ENCODE measurements at places on chromosomes 13 and 19. TPM values are rescaled to one million over a fixed set of nuclear protein-coding genes. Genes with fewer than 3 reads are reported as not detected.
A peak's percentile ranks its signal among the peaks of the same experiment; 100 is the strongest.

ZNF579 gene
- total RNA-seq = 12.8 TPM

- no peak overlapping the region for H3K4me3 ChIP-seq
- no peaks in the 10 kb centered on the region for H3K4me1 ChIP-seq
- no peaks in the 10 kb centered on the region for H3K27me3 ChIP-seq
- no peak overlapping the region for H3K27ac ChIP-seq
- no peaks in the 10 kb centered on the region for H3K36me3 ChIP-seq
Observed at GRCh38 chr13:76677043-76677442, 209.2 kb downstream of the KCTD12 start.

ONECUT3 gene
- total RNA-seq = not detected

DNA sequence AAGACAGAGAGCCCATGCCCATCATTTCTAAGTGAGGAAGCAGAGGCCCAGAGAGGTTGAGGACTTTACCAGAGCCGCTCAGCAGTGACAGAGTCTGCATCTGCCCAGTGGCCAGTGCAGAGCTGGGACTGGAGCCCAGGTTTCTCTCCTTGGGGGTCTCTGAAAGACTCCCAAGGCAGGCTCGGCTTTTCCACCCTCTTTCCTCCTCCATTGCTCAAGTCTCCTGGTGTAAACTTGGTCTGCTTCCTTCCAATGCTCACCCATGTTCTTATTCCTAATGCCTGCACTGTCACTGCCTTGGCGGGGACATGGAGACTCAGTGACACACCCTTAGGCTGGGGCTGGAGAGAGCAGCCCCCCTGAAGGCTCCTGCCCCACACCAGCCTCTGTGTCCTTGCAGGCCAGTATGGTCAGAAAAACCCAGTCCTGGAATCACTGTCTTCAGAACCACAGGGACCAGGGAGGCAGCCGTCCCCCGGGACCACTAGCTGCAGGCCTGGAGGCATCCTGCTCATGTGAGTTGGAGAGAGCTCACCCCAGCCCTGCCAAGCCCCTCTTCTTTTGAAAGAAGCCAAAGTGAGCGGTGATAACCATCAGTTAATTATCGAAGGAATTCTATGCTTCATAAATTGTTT is 211.0 kb upstream of the ZNF536 start:
- H3K36me3 ChIP-seq = no peaks in the 10 kb centered on the region
- DNase-seq = no peak
- no peak overlapping the region for H3K4me3 ChIP-seq
- H3K27me3 ChIP-seq = no peaks in the 10 kb centered on the region

DNA sequence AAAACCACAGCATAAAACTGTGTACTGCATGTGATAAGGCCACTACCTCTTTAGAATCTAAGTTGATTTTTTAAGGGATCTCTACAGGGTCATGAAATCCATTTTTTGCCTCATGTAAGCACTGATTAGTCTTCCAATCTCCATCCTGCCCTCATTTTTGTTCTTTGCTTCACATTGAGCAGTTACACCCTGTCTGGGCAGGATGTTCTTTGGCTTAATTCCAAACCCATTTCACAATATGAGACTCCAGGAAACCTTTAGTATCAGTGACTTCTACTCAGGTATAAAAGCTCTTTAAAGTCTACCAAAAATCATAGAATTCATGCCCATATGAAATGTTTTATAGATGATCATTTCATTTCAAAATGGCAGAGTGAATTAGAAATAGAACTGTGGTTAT is 592.6 kb downstream of the TBC1D4 start:
- H3K36me3 ChIP-seq = no peaks in the 10 kb centered on the region
- no peak overlapping the region for H3K27ac ChIP-seq
- no peak overlapping the region for H3K4me3 ChIP-seq
- no peaks in the 10 kb centered on the region for H3K27me3 ChIP-seq

- H3K27me3 ChIP-seq = no peaks in the 10 kb centered on the region
- H3K4me3 ChIP-seq = no peak overlapping the region
- no peaks in the 10 kb centered on the region for H3K4me1 ChIP-seq
- no peak overlapping the region for H3K27ac ChIP-seq
Observed at GRCh38 chr19:28294395-28294794, 918.6 kb downstream of the UQCRFS1 start.

C19orf81 gene
- total RNA-seq = not detected

DNA sequence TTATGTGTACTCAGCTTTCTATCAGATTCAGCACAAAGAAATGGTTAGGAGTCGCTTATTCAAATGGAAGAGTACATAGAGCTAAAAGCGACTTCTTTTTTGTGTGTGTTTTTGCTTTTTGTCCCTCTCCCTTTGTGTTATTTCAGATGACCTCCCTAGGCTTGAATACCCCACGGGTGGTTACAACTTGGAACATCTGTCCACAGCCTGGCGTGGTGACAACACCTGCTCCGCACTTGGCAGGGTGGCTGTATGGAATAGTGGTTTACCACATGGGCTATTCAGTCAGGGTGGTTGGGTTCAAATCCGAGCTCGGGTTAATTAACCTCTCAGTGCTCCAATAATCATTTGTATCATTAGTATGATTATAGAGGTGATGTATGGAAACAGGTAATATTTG is 151.6 kb upstream of the FREM2 start:
- no peak overlapping the region for H3K27ac ChIP-seq
- no peak for DNase-seq
- no peaks in the 10 kb centered on the region for H3K27me3 ChIP-seq
- H3K4me1 ChIP-seq = no peaks in the 10 kb centered on the region
- H3K4me3 ChIP-seq = no peak overlapping the region
- H3K36me3 ChIP-seq = no peaks in the 10 kb centered on the region

GRCh38 chr19:34213283-34213682 is 41.0 kb downstream of the LSM14A start:
- no peak for DNase-seq
- no peak overlapping the region for H3K4me3 ChIP-seq
- no peaks in the 10 kb centered on the region for H3K27me3 ChIP-seq
- H3K4me1 ChIP-seq = peaks cover 7% of the 10 kb centered on the region

DNA sequence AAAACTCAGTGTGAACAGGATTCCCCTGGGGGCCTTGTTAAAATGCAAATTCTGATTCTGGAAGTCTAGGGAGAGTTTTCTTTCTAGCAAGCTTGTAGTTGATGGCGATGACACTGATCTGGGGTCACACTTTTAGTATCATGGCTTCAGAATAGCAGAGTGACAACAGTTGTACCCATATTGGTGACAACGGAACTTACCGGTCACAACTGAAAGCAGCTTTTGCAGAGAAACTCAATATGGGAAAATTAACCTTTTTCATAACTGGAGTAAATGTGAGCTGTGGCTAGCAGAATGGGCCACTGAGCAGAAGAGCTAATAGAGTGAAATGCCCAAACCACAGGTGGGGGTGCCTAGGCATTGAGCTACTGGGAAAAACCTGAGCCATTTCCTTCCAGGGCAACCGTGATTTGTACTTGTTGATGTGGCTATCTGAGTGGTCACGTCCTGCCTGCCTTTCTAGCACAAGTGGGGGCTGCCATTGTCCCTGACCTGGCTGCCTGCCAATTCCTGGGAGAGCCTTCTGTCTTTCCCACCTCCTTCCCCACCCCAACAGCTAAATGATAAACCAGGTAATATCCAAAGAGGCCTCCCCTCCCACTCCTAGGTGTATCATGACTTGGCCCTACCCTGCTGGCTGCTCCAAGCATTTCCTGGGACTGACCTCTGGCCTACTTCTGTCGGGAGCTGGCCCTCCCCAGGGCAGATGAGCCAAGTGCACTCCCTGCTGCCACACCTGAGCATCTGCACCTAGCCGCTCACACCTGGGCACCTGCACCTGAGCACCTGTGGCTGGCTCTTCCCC is 1.7 kb upstream of the SLC10A2 start:
- peak; percentile 13 for DNase-seq
- no peaks in the 10 kb centered on the region for H3K4me1 ChIP-seq
- H3K27ac ChIP-seq = no peak overlapping the region
- H3K4me3 ChIP-seq = no peak overlapping the region
- H3K27me3 ChIP-seq = no peaks in the 10 kb centered on the region

SYT5 gene
- total RNA-seq = not detected

DNA sequence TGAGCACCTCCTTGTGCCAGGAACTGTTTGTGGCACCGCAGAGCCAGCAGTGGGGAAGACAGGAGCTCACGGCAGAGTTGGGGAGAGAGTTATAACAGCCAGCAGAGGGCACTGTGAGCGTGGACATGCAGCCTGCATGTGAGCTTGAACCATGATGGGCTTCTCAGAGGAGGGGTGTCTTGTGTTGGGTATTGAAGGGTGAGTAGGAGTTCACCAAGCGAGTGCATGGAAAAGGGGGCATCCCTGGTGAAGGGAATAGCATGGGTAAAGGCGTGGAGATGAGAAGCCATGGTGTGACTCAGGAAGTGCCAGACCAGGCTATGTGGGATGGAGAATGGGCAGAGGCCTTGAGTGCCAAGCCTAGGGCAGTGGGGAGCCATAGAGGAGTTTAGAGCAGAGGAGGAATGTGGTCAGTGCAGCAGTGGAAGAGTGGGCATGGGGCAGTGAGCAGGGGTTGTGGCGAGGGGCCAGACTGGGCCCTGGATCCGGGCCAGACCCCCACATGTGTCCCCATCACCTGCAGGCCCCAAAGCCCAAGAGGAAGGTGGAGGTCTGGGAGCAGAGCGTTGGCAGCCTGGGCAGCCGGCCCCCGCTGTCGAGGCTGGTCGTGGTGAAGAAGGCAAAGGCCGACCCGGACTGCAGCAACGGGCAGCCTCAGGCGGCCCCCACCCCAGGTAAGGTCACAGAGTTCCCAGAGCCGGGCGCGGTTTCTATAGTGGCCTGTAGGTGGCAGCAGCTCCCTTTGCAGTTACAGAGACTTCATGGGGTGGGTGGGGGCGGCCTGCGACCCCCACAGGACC is 11.8 kb upstream of the SHD start:
- H3K36me3 ChIP-seq = no peaks in the 10 kb centered on the region
- H3K27me3 ChIP-seq = no peaks in the 10 kb centered on the region
- no peak overlapping the region for H3K27ac ChIP-seq
- peak; percentile 86 for DNase-seq
- peaks cover 10% of the 10 kb centered on the region for H3K4me1 ChIP-seq

- no peak overlapping the region for H3K4me3 ChIP-seq
- H3K4me1 ChIP-seq = peaks cover 76% of the 10 kb centered on the region
- no peaks in the 10 kb centered on the region for H3K36me3 ChIP-seq
- DNase-seq = peak; percentile 79
- H3K27ac ChIP-seq = peak overlapping the region; percentile 98
- no peaks in the 10 kb centered on the region for H3K27me3 ChIP-seq
Observed at GRCh38 chr13:114065141-114065925, 67.1 kb downstream of the RASA3 start.
